CD4-positive, alpha-beta T cell treated with Interleukin-21 for 1 hour (primary cell): ENCODE measurements at places on chromosomes 1 and 21.

DNA sequence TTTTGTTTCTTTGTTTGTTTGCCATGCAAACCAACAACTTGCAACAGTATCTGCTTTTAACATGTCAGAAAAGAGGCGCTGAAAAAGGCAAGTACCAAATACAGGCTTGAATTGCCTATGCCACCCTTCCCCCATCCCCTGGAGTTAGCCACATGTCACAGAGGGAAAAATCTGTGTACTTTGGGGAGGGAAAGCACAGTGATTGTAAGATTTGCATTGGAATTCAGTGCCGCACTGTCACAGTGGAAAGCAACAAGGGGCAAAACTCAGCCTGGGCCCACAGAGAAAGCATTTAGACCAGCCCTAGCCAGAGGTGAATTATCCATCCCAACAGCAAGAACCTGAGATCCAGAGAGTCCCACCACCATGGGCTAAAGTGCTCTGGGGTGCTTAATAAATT lies 52.4 kb upstream of the ACADM start:
- no peak for DNase-seq

DNA sequence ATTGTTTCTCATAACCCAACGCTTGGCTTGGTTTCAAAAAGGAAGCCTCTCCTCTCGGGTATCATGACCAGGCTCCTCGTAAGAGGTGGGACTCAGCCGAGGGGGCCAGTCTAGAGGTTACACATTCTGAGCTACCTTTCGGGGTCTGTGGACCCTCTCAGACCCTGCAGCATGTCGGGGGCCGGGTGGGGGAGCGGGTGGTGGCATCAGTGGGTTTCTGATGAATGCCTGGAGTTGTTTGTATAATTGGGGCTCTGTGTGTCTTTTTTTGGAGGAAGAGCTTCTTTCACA lies 229.3 kb downstream of the CAMTA1 start:
- DNase-seq: no peak

GRCh38 chr1:89269277-89269676 lies 3.4 kb downstream of the GBP5 start:
- DNase-seq: no peak

DNA sequence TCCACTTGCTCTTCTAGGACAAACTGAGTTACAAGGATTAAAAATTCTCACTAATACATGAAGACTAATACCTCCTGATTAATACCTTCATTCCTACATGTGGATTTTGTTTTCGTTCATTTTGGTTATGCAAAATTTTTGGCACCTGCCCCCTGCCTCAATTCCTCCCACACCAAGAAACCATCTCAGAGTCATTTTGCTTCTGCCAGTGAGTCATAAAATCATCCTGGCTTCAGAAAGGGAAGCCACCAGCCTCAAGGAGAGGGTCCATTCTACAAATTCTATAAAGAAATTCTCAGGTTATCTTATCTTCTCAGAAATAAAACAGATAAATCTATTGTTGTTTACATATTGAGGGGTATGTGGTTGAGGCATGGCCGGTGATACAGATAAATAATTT lies 103.2 kb upstream of the COA6 start:
- DNase-seq: no peak

- DNase-seq: no peak
Measured at GRCh38 chr1:180299479-180300221, 69.6 kb downstream of the LHX4 start.

DNA sequence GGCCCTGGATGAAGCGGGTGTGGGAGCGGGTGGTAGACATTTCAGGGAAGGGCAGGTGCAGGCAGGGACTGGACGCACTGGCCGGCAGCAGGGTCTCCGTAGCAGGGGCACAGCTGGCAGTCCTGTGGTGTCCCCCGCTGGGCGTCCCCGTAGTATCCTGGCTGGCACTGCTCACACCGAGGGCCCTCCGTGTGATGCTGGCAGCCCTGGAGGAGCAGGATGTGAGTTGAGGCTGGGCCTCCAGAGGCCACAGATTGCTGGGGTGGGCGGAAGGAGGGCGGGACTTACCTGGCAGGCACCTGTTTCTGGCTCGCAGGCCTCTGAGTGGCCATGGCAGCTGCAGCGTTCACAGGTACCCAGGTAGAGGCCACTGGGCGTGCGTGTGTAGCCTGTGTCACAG lies 62.3 kb downstream of the LDLRAD2 start:
- no peak for DNase-seq

GRCh38 chr1:11610629-11611180 lies 43.5 kb downstream of the FBXO2 start:
- DNase-seq: no peak

- DNase-seq: no peak
Measured at GRCh38 chr21:45611296-45611695, 32.2 kb upstream of the PCBP3 start.

GRCh38 chr1:9630331-9631111 lies 21.0 kb upstream of the PIK3CD start:
- peak; percentile 19 for DNase-seq

- no peak for DNase-seq
Measured at GRCh38 chr1:203906932-203907331, 45.5 kb downstream of the SNRPE start.

- DNase-seq: peak; percentile 58
Measured at GRCh38 chr1:207831517-207832327, 79.2 kb downstream of the CD34 start.

DNA sequence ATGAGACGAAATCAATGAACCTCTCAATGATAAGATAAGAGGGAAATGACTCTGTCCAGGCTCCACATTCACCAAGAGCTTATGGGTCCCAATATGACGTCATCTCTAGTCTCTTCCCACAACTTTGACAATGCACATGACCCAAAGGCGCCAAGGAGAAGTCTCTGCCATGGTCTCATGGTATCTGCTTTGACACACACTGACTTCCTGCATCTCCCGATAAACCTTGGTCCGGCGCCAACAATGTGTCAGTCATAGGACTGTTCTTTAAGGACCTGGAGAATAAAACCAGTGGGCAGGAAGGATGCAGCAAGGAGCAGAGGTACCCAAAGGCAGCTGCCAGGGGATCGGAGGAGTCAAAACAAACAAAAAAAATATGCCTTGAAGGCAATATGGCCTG lies 46.9 kb upstream of the TMEM51 start:
- DNase-seq: no peak

- no peak for DNase-seq
Measured at GRCh38 chr1:240309769-240310168, 218.1 kb downstream of the FMN2 start.

GRCh38 chr1:23039308-23039826 lies 20.1 kb downstream of the KDM1A start:
- no peak for DNase-seq

DNA sequence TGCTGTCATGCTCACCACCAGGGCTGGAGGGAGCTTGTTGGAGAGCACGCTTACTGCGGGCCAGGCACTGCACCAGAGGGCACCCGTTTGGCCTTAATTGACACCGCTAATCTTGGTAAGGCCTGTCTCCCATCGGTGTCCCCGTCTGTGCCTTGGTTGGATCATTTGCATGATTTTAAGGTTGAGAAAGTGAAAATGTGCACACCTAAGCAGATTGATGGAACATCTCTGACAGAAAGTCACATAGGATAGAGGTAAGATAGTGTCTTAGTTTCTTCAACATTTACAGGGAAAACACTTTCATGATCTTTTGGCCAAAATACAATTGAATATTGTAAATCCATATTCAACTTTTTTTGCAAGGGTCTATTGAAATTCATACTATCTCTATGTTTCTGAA lies 255.5 kb downstream of the KCNJ6 start:
- DNase-seq: no peak

- DNase-seq: no peak
Measured at GRCh38 chr1:18511149-18511873, 30.6 kb downstream of the KLHDC7A start.

- no peak for DNase-seq
Measured at GRCh38 chr1:230280054-230280795, 145.9 kb downstream of the PGBD5 start.

- no peak for DNase-seq
Measured at GRCh38 chr1:233040494-233040893, 90.1 kb downstream of the NTPCR start.

DNA sequence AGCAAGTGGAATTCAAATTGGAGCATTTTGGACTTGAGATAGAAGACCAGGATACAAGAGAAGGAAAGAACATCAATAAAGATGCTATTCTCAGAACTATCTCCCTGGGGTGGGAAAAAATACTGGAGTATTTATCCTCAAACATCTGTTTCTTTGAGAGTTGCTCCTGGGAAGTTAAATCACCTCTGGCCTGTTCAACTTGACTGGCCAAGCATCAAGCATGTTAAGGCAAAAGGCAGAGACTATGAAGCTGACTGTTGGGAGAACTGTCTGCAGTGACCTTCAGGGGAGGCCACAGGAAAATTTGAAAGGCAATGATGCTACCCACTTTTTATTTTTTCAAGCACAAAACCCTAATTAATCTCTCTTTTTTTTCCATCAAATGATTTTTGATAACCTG lies 239.0 kb downstream of the NTNG1 start:
- no peak for DNase-seq

- DNase-seq: no peak
Measured at GRCh38 chr1:155555915-155556314, 6.7 kb downstream of the ASH1L start.

DNA sequence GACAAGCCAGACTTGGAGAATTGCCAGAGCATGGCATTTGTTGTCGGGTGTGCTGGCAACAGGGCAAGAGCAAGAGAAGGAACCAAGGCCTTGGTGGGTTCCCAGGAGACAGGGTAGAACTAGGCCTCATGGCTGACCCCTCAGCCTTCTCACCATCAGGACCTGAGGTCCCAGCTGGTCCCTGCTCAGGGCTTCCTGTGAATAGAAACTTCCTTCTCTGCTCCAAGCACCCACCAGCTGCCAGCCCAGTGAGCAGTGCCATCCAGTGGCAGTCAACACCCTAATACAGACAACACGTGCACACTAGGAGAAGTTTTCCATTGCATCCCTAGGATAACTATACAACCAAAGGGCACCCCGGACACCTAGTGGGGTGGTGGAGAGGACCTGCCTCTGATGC lies 22.8 kb downstream of the S100A6 start:
- no peak for DNase-seq

- DNase-seq: no peak
Measured at GRCh38 chr1:100573960-100574359, 36.0 kb downstream of the GPR88 start.

DNA sequence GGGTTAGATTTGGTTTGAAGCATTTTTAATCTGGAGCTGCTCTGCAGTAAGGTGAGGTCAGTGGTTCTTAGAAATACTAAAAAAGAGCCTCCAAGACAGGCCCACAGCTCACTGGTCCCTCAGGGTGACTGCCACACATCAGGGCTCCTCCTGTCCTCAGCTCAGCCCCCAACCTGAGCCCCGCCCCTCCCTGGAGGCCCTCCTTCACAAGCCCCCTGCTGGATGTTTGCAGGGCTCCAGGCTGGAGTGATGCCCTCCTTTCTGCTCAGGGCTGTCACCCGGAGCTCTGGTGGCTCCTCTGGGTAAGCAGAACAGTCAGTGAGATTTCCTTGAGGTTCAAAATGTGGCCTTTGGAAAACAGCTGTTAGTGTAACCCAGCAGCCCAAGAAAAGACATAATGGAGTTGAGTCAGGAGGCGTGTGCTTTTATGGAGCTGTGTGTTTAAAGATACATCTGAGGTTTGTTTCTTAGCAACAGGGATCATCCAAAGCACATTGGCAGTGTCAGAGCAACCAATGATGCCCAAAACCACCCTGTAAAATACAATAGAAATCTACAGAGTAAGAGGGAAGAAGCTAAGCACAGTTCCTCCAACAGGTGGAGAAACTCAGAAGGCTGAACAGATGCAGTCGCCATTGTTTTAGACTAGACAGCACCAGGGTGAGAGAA lies 21.4 kb downstream of the STUM start:
- peak; percentile 13 for DNase-seq

DNA sequence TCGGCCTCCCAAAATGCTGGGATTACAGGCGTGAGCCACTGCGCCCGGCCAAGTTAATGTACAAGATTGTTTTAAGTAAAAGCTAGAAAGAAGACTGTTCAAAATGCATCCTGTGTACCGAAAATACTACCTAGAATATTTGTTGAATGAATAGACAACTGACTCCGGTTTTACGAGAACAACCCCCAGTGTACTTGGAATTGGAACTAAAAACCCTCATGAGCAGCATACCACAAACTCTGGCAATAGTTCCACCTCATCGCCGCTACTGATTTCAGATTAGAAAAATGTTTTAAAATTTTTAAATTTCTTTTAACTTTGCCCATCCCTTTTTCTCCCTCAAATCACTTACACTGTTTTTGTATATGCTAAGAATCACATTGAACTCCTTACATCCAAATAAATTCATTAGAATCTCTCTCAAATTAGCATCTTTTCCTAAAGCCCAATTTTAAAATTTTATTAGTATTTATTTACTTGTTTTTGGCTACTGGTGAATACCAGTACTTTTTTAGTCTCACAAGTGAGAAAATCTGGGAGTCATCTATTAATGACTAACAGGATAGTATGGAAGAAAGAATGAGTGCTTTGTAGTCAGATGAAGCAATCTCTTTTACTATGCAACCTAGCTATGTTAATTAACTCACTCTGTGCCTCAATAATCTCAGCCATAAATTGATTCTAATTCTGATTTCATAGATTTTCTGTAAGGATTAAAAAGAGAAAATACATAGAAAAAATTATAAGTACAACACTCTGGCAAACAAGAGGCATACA lies 95.1 kb downstream of the GPATCH2 start:
- DNase-seq: no peak

- DNase-seq: no peak
Measured at GRCh38 chr1:190322274-190322673, 155.4 kb downstream of the BRINP3 start.

DNA sequence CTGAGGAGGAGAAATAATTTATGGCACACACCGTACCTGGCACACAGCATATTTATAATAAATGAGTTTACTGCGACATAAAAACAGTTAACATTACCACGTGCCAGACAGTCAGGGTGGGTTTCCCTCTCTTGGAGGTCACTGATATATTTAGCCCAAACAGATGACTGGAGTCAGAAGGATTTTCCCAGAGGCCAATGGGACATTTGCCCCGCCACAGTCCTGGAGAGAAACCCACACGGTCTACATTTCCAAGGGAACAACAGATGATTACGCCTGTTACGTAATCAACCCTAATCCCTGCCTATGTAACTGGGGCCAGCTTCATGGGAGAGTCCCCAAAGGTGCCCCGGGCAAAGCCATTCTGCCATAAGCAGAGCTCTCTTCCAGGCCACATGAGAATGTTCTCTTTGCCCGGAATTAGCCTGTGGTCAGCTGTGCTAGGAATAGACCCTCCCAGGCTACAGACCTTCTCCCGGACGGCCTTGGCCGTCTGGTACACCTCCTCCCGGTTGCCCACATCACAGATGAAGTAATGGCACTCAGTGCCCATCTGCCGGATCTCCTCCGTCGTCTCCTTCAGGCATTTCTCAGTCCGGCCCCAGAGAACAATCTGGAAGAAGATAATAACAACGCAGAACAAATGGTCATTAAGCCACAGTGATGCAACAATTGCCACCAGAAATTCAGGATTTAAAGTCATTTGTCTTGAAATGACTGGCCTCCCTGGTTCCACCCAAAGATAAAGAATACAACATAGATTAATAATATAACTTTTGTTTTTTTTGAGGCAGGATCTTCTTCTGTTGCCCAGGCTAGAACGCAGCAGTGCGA lies 37.7 kb downstream of the DHRS3 start:
- DNase-seq: no peak
